ENCODE measurements at places on chromosomes 2 and 18. TPM values are rescaled to one million over a fixed set of nuclear protein-coding genes. Genes with fewer than 3 reads are reported as not detected.

GRCh38 chr2:157936406-157936805 lies 60.3 kb upstream of the ACVR1 start:
- DNase-seq = no peak

Gene OTX1
- total RNA-seq = not detected

- no peak for DNase-seq
Measured at GRCh38 chr2:205835923-205836322, 153.6 kb downstream of the NRP2 start.

- DNase-seq = no peak
Measured at GRCh38 chr2:102749938-102750337, 11.9 kb upstream of the TMEM182 start.

DNA sequence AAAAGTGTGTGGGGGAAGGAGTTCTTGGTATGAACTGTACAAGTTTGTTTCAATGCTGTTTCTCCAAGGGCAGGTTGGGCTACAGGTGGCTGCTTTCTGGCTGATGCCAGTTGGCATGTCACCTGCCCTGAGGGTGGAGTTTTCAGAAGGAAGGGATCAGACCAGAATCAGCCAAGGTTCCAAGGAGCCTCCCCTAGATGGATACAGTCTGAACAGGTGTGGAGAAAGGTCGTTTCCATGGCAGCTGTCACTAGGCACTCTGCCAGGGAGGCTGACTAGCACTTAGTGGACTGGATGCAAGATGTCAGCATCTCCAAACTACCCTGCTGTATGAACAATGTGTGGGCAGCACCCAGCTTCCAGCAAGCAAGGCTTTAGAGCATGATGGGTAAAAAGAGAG lies 444.4 kb upstream of the HNRNPA3 start:
- no peak for DNase-seq

DNA sequence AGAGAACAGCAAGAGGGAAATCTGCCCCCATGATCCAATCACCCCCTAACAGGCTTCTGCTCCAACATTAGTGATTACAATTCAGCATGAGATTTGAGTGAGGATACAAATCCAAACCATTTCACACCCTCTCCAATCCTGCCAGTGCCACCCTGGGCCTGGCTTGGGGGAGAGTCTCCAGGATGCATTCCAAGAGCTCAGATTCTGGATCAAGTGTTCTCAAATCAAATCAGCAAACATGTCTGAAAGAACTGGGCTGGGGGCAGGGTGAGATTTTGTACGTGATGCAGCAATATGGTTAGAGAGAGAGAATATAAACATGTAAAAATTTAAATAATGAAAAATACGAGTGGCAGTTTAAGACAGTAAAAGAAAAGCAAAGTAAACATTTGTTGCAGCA lies 2100.9 kb upstream of the CELF4 start:
- DNase-seq = no peak

DNA sequence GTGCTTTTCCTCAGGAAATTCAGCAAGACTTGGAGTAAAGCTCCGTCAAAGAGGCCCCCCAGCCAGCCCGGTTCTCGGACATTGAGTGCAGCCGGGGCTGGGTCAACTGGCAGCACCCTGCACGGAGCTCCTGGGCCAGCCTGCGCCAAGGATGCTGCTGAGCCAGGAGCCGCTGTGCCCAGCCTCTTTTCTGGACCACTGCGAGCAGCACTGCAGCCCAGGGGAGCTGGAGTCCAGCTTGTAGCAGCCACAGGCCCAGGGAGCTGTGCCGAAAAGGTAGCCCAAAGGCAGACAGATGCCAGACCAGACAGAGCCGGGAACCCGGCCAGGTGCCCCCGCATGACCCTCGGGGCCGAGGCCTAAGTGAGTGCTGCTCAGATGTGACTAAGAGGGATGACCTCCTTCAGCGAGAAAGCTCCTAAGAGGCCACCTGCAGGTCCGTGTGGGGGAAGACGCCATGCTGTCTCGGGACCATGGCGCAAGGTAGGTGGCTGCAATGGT lies 7.3 kb downstream of the CLHC1 start:
- DNase-seq = no peak

- DNase-seq = no peak
Measured at GRCh38 chr18:39842366-39842914, 2112.6 kb upstream of the PIK3C3 start.

- no peak for DNase-seq
Measured at GRCh38 chr2:69450735-69451416, 13.6 kb upstream of the NFU1 start.

DNA sequence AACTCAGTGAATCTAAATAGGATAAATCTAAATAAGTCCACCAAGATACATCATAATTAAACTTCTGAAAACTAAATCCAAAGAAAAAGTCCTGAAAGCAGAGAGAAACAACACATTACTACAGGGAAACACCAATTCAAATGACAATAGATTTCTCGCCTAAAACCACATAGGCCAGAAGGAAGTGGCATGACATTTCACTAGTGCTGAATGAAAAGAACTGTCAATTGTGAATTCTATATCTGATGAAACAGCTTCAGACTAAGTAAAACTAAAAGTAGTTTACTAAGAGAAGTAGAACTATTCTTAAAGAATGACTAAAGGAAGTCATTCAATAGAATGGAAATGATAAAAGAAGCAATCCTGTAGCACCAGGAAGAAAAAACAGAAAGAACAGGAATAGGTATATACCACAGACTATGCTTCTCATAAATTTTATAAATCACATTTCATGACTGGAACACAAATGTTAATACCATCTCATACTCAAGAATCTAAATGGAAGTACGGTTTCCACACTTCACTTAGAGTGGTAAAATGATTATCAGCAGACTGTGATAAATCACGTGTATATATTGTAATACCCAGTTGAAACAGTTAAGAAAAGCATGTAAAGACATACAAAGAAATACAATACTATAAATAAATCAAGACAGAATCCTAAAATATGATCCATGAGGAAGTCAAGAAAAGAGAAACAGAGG lies 46.4 kb downstream of the ASXL2 start:
- no peak for DNase-seq

Gene SLC66A2
- total RNA-seq = 140 TPM

DNA sequence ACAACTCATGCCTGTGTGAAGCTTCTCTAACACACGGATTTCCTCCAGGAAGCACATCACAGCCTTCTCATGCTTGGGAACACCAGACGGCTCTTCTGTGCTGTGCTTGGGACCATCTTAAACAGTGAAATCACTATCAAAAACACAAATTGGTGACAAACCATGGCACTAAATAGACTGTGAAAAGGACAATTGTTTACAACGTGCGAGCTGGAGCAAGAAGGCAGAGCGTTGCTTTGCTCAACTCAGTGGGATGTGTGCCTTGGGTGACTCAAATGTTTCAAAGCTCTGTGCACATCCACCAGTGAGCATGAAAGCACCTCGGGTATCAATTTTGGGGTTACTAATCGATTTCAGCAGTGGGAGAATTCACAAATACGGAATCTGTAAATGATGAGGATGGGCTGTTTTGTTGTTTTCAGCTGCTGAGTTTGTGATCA lies 182.4 kb upstream of the ARL4C start:
- no peak for DNase-seq

Gene CNDP1
- total RNA-seq = 14.9 TPM

- DNase-seq = no peak
Measured at GRCh38 chr18:42921226-42921737, 194.2 kb downstream of the RIT2 start.

Gene CPO
- 0.24 TPM for total RNA-seq

Gene SKA1
- 1.5 TPM for total RNA-seq

Gene OTOS
- total RNA-seq = not detected

GRCh38 chr18:32446780-32447179 lies 23.9 kb downstream of the GAREM1 start:
- DNase-seq = no peak

- no peak for DNase-seq
Measured at GRCh38 chr18:28582724-28583123, 405.8 kb upstream of the CDH2 start.

GRCh38 chr2:156562124-156562523 lies 125.9 kb downstream of the GPD2 start:
- DNase-seq = no peak

Gene LINC00305
- not detected for total RNA-seq

Gene SIX2
- total RNA-seq = not detected

DNA sequence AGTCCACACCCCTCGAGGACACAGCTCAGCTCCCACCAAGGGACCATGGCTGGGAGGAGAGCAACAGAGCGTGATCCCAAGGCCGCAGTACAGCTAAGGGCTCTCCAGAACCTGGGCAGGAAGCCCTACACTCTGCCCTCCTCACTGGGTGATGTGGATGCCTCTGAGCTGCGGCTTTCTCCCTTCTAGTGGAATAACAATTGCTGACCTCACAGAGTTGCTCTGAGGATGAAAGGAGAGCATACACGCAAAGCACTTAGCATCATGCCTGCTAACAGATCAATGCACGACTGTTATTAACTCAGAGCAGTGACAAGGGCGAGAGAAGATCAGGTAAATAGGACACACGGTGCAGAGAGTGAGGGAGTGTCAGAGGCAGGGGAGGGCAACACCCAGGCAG lies 74.2 kb downstream of the ZFP36L2 start:
- no peak for DNase-seq

Gene RFX8
- not detected for total RNA-seq

DNA sequence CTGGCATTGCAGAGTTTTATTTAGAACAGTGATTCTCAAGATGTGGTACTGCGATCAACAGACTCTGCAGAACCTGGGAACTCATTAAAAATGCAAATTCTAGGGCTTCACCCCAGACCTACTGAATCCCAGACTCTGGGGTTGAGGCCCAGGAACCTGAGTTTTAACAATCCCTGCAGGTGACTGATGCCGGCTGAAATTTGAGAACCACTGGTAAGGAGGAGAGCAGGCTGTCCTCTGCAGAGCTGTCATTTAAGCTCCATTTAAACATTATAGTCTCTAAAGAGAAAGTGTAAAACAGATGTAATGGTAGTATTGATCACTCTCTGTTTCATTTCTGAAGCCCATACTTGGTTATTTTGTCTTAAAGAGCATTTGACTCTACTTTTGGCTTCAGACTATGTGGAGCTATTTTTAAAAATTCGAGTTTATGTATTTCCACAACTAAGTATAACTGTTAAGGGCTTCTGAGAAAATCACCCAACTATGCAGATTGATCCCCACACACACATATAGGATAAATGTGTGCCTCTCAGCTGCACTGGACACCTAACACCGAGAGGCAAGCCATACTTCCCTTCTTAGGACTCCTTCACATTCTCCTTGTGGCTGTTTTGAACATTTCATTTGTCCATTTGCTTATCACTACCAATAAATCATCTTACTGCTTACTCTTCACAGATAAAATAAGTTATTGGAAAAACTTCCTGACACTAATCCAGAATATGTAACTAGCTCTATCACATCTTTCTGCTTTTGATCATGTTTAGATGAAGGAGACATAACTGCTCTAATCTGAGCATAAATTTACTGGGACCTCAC lies 487.5 kb downstream of the DLGAP1 start:
- no peak for DNase-seq

DNA sequence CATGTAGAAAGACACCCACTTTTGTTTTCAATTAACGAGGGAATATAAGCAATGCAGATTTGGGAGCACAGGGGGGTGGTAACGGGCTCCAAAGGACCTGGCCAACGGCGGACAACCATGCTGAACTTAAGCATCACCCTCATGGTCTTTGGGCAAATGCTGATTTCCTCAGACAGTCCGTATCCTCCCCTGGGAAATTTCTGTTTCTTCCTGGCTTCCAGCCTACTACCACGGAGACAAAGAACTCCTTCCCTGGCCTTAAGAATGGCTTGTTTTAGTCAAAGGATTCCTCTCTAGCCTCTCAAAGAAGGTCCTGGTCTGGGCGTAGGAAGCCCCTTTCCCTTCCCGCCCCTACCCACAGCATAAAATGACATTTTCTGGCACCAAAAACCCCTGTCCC lies 34.3 kb downstream of the EN1 start:
- DNase-seq = no peak

- no peak for DNase-seq
Measured at GRCh38 chr2:57698935-57699449, 347.6 kb upstream of the VRK2 start.

Gene DCTN1
- total RNA-seq = 43.4 TPM

DNA sequence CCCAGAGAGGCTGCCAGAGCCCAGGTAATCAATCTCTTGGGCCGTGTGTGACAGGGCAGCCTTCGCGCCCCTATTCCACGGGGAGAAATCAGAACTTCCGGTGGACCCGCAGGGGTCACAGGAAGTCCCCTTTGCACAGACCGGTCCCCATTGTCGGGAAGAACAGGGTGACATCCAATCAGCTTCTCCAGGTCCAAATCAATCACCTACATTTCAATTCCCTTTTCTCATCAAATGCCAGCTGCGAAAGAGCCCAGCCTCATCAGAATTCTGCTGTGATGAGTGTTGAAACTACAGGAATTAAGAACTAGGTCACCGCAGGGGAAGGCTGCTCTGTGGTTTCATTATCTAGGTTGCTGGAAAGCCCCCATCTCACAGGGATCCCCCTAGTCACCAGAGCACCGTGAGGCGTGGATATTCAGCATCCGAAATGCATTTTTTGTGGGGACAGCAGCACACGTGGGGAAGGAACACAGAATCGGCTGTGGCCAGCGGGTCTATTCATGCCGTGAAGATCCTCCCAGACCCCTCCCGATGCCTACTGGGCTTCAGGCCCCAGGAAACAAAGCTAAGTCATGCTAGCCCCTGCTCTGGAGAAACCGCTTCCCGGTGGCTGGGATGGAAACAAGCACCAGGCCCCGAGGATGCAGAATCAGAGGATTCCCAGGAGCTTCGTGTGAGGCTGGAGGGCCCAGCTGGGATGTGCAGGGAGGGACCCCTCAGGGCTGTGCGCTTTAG lies 193.7 kb upstream of the ID2 start:
- no peak for DNase-seq

GRCh38 chr18:9333441-9334328 lies 888 bp upstream of the TWSG1 start:
- DNase-seq = peak; percentile 50

Gene DSG4
- total RNA-seq = not detected

DNA sequence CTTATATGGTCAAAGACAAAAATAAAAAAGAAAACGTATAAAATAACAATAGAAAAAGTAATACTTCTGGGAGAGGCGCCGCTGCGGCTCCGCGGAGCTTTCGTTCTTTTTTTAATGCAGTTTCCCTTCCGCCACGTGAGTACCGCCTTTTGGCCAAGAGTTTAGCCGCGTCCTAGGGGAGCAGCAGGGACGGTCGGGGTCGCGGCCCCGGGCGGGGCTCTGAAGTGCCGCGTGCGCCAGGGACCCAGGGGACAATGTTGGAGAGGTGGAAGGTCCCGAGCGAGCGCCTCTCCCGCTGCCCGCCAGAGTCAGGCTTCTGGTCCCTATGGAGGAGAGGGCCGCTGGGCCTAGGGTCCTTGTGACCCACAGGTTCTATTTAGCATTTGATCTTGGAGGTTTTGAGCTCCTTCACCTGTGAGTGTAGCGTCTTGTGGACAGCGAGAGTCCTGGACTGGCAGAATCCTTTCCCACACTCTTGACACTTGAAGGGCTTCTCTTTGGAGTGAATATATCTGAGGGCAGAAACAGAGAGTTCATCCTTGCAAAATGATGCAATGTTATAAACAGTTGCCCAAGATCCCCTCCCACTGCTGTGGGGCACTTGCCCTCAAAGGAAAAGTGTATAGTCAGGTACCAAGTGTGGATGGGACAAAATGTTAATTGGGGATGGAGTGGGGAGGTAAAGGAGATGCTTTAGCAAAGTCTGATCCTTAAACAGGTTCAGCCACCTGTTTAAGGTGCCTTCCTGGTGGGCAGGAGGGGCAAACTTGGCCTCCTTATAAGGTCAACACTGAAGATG lies 6.3 kb downstream of the OSR1 start:
- DNase-seq = no peak

Gene RHBDD1
- total RNA-seq = 19.2 TPM

- DNase-seq = no peak
Measured at GRCh38 chr2:16013359-16013911, 73.1 kb downstream of the MYCN start.

GRCh38 chr18:907885-908757 lies 3.5 kb downstream of the ADCYAP1 start:
- no peak for DNase-seq

GRCh38 chr18:71951001-71951400 lies 593.1 kb downstream of the CBLN2 start:
- no peak for DNase-seq
